ENCODE measurements at places on chromosomes 7 and 10.

DNA sequence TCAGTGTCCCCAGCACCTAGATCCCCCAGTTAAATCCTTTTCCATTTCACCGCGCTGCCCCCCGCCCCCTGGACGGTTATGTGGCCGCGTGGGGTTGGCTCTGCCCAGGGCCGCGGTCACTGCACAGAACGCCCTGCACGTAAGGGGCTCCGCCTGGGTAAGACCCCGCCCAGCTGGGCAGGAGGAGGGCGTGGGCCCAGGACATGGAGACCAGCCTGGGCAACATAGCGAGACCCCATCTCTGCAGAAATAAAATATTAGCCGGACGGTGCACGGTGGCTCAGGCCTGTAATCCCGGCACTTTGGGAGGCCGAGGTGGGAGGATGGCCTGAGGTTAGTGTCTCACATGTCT, 650 bp upstream of the ZFAND2A start:
- no peak for DNase-seq

DNA sequence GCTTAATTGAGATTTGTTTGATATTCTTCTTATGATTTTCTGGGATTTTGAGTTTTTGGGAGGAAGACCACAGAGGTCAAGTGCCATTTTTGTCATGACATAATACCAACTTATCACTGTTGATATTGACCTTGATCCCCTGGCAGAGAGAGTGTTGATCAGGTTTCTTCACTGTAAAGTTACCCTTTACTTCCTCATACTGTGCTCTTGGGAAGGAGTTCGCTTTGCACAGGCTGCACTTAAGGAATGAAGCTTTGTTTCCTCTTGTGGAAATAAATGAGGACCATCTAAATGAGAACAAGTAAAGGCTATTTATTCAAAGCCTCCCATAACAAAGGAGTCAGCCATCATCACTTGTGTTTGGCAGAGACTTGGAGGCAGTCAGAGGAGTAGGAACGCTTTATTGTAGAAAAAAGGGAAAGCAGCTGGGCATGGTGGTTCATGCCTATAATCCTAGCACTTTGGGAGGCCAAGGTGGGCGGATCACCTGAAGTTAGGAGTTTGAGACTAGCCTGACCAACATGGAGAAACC, 16.1 kb downstream of the ST7 start:
- DNase-seq, result no peak

GRCh38 chr7:139731802-139732470, 45.9 kb downstream of the HIPK2 start:
- peak; percentile 77 for DNase-seq

DNA sequence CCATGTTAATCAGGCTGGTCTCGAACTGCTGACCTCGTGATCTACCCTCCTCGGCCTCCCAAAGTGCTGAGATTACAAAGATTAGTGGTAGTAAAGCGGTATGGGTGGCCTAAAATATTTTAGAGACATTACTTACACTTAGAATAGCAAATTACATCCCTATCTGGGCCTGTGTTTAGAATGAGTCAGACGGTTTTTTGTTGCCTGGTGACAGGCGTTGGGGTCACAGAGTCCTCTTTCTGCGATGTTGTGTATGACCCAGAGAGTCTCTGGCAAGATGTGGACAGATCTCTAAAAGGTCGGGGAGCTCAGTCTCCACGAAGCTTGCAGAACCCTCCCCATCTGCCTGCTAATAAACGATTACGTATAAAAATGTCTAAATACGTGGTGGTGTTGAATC, 39.6 kb upstream of the PRKCQ start:
- no peak for DNase-seq

DNA sequence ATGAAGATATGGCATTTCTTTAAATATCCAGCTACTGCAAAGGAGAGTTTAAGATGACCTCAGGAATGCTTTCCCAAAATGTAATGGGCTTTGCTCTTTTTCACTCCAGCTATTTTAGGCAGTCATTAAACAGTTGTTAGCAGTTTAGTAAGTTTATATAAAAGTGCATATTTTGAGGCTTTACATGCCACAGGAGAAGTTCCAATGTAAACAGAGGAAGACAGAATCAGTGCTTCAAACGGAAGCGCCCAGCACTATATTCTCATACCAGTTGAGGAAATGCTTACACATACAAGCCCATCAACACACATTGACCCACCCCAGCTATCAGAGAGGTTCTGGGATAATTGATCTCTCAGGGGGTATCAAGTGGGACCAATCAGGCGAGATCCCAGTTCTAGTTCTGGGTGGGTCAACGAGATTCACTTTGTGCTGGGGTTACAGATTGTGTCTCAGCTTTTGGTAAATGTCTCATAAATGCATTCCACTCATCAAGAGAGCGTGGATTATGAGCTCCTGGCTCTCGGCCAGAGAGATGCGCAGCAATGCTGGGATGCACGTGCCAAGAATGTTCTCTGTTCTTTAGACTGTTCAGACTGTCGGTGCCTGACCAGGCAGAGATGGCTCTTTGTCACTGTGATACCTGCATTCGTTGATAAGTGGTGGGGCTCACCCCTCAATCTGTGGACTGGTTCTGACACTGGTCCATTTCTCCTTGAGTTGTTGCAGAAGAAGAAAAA, 55.0 kb downstream of the CACNB2 start:
- no peak for DNase-seq

DNA sequence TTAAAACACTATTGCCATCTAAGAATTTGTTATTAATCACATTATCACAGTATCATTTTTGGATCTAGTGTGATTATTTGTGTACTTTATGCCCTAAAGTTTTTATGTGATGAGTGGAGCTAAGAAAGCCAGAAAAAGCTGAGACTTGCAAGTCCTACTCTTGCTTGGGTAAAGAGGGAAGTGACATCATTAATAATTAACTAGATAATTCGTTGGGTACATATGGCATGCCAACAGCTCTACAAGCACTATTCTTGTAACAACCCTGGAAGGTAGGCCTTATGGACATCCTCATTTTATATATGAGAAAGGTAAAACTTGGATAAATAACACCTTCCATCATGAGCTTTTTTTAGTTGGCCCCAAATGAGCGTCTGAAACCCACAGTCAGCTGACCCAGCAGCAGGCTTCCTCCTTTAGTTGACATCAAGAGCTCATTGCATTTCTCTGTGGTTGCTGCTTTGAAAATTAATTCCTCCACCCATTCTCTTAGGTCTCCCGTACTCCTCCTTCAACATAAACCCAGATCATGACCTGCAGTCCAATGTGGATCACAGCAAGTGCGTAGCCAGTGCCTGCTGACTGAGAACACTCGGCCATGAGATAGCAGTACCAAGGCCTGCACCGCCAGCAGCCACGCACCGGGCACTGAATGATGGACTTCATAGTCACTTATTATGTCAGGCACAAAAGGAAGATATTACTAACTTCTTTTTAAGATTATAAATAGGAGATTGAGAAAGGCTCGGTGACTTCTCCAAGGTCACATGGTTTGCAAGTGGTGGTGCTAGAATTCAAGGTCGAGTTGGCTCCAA, 292.0 kb upstream of the AOAH start:
- DNase-seq, result no peak

Data from head of caudate nucleus (tissue), 42 donors.